ENCODE measurements at places on chromosomes 1 and 21. TPM values are rescaled to one million over a fixed set of nuclear protein-coding genes. Genes with fewer than 3 reads are reported as not detected.

GRCh38 chr1:41533016-41533730 lies 48.7 kb upstream of the EDN2 start:
- H3K4me3 ChIP-seq: no peak overlapping the region
- no peaks in the 10 kb centered on the region for H3K27me3 ChIP-seq
- no peaks in the 10 kb centered on the region for H3K36me3 ChIP-seq
- DNase-seq: peak; percentile 41

Gene NUDT4B
- 19.2 TPM for total RNA-seq

DNA sequence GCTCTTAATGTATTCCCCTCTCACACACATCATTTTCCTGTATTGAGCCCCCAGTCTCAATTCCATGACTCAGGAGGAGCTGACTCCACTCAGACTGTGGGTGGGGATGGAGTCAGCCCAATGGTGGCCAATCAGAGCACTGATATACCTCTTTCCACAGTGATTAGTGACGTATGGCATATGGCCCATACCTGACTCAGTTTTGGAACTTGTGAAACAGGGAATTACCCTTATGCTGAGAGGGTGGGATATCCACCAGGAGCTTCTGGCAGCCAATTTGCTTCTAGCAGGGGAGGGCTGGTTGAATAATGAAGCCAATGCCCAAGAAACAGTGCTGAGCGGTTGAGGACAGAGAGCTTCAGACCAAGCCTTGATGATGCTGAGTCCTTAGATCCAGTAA lies 86.4 kb upstream of the SPATA6 start:
- no peaks in the 10 kb centered on the region for H3K36me3 ChIP-seq
- no peaks in the 10 kb centered on the region for H3K4me1 ChIP-seq
- H3K27ac ChIP-seq: no peak overlapping the region
- no peak for DNase-seq
- H3K27me3 ChIP-seq: no peaks in the 10 kb centered on the region

DNA sequence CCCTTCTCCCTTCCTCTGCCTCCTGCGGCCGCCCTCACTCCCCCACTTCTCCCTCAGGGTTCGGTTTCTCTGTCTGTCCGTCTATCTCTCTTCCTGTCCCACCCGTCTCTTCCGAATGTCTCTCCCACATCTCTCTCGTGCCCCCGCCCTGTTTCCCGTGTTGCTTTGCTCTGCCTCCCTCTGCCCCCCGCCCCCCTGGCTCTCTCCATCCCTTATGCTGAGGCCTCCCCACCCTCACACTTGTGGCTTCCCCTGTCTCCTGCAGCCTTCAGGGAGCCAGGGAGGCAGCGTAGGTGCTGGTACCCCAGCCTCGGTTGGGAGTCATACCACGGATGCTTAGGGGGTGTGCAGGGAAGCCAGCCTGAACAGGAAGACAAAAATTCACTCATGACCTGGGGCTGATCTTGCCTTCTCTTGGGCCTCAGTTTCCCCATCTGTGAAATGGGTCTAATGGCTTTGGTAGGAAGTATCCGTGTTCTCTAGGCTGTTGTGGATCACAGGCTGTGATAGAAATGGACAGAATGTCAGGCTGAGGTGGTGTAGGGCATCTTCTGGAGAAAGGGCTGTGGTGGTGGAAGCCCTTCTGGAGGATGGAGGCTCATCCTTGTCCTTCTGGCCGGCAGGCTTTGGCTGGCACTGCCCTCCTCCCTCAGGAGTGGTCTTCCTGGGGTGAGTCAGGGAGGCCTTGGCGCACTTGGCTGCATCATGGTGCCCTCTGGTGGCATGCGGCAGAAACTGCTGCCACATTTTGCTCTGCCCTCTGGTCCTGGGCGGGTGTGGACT lies 55.5 kb downstream of the FOXO6 start:
- no peak for DNase-seq
- peaks cover 37% of the 10 kb centered on the region for H3K4me1 ChIP-seq
- no peak overlapping the region for H3K4me3 ChIP-seq
- H3K36me3 ChIP-seq: no peaks in the 10 kb centered on the region
- H3K27me3 ChIP-seq: no peaks in the 10 kb centered on the region

DNA sequence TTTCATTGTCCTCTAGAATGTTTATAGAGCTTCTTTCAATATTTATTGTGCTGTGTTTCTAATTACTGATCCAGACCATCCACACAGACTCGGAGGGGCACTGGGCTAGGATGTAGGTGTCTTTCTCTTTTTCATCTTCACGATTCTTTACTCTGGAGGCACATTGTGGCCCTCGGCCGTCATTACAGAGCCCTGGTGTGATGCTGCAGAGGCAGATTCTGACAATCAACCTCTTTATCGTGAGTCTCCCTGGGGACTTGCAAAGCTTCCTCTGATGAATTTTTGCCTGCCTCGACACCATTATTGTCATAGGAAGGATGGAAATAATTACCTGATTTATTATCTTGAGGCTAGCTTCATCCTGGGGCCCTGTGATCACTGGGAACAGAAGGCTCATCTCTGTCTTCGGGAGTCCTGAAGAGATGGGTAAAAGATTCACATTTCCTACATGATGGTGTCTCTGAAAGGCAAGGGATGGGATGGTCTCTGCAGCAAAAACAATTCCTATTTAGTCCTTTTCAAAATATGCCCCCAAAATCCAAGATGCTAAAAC lies 89.4 kb downstream of the SEC16B start:
- no peak overlapping the region for H3K27ac ChIP-seq
- H3K4me1 ChIP-seq: no peaks in the 10 kb centered on the region
- DNase-seq: no peak
- no peak overlapping the region for H3K4me3 ChIP-seq

- peaks cover 33% of the 10 kb centered on the region for H3K4me1 ChIP-seq
- peaks cover 37% of the 10 kb centered on the region for H3K27me3 ChIP-seq
- H3K4me3 ChIP-seq: peak overlapping the region; percentile 56
- peak; percentile 87 for DNase-seq
Observed at GRCh38 chr21:26964170-26964778, 2.6 kb downstream of the ADAMTS5 start.

Gene ERRFI1
- total RNA-seq: 240 TPM

DNA sequence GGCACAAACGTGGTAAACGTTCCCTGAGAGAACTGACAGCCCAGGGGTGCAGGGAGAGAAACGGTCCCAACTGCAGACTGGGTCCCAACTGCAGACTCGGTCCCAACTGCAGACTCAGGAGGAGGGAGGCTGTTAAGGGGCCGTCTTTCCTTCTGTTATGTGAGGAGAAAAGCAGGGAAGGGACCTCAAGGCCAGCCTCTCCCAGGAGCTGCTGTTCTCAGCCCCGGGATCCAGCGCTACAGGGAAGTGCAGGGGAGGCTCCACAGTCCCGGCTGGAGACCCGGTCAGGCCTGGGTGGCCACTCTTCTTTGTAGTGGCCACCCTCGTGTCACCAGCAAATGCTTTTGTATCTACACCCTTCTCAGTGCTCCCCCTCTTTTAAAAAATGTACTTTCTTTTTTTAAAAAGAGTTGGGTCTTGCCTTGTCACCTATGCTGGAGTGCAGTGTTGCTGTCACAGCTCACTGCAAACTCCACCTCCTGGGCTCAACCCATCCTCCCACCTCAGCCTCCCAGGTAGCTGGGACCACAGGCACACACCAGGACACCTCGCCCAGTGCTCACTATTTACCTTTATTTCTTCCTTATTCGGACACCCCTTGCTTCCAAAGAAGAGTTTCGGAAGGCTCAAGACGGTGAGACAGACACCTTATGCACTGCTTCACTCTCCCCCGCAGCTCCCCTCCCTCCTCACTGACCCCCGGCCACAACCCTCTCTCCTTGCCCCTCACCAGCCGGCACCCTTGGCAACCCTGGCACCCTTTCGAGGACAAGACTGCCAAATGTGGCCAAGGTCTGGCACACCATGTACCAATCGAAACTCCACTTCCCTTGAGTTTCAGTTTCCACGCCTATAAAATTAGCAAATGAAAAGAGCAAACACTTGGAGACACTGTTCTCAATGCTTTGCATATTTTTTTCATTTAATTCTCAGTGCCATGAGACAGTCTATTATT lies 21.8 kb downstream of the CAPN2 start:
- DNase-seq: no peak
- peak overlapping the region; percentile 66 for H3K27ac ChIP-seq
- no peaks in the 10 kb centered on the region for H3K27me3 ChIP-seq
- H3K4me1 ChIP-seq: peaks cover 53% of the 10 kb centered on the region

DNA sequence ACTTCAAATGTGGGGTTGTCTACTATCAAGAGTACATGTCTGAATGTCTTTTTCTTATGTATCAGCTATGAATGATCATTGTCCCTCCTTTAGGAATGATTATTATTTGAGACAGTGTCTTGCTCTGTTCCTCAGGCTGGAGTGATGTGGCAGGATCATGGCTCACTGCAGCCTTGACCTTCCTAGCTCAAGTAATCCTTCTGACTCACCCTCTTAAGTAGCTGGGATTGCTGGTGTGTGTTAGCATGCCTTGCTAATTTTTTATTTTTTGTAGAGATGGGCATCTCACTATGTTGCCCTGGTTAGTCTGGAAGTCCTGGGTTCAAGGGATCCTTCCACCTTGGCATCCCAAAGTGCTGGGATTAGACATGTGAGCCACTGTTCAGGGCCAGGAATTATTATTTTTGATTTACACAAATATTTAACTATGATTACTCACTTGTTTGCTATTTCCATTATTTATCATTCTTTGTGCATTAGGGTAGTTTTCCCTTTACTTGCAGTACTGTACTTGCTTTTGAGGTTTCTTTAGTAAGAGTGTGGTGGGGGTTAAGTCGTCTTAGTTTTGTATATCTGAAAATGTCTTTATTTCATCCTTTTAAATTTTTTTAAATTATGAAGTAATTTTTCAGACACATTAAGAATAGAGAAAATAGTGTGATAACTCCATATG lies 12.8 kb downstream of the S100A7 start:
- no peak overlapping the region for H3K4me3 ChIP-seq
- H3K36me3 ChIP-seq: no peaks in the 10 kb centered on the region
- H3K27me3 ChIP-seq: peaks cover 19% of the 10 kb centered on the region

GRCh38 chr21:36949171-36950141 lies 17.0 kb downstream of the HLCS start:
- no peaks in the 10 kb centered on the region for H3K4me1 ChIP-seq
- no peaks in the 10 kb centered on the region for H3K27me3 ChIP-seq
- peaks cover 32% of the 10 kb centered on the region for H3K36me3 ChIP-seq
- H3K27ac ChIP-seq: no peak overlapping the region
- no peak for DNase-seq

Gene HIVEP3
- total RNA-seq: 23.9 TPM

- no peaks in the 10 kb centered on the region for H3K36me3 ChIP-seq
- H3K4me3 ChIP-seq: no peak overlapping the region
- H3K4me1 ChIP-seq: peaks cover 17% of the 10 kb centered on the region
Observed at GRCh38 chr21:21002153-21002552, 3.9 kb downstream of the NCAM2 start.

DNA sequence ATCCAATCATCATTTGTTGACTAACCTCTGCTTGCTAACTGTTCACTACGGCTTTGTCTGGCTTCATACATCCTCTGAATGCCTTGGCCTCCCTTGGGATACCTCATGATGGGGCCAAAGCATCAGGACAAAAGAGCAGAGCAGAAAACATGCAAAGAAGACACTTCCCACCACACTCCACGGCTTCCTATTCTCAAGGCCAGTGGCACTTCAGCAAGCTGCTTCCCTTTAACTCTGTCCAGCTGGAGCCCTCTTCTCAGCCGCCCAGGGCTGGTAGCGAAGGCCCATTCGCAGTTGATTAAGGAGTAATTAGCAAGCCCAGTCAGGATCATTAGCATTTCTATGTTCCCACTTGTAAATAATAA lies 224.3 kb upstream of the FGGY start:
- H3K27me3 ChIP-seq: no peaks in the 10 kb centered on the region
- H3K27ac ChIP-seq: no peak overlapping the region
- peaks cover 9% of the 10 kb centered on the region for H3K4me1 ChIP-seq
- no peaks in the 10 kb centered on the region for H3K36me3 ChIP-seq
- no peak for DNase-seq
- no peak overlapping the region for H3K4me3 ChIP-seq

- DNase-seq: no peak
- no peak overlapping the region for H3K27ac ChIP-seq
- no peaks in the 10 kb centered on the region for H3K27me3 ChIP-seq
Observed at GRCh38 chr1:245546875-245547274, 392.1 kb downstream of the KIF26B start.

DNA sequence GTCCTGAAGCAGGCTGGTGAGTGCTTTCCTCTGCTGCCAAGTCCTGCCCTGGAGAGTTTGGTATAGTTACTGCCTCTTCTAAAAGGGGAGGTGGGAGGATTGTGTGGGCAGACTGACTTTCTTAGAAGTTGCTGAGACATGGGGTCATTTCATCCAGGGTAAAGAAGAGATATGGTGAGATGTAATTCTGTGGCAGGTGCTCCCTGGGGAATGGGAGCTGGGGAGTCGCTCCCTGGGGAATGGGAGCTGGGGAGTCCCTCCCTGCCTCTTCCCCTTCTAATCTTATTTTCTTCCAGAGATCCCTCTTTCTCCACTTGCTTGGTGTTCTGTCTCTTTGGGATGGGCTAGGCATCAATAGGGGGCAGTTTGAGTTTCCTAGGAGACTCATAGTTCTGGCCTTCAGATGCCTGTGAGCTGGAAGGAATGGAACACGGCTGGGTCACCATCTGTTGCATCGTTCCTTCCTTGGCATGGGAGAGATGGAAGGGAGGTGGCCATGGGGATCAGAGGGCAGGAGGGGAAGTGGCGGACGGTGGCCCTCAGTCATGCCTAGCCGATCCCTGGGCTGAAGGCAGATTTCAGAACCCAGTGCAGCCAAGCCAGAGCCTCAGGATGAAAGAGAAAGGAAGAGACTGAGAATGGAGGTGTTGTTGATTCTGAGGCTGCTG lies 59.0 kb downstream of the NFASC start:
- H3K27ac ChIP-seq: no peak overlapping the region
- H3K4me3 ChIP-seq: no peak overlapping the region
- no peaks in the 10 kb centered on the region for H3K36me3 ChIP-seq
- DNase-seq: no peak
- H3K27me3 ChIP-seq: peaks cover 2% of the 10 kb centered on the region

Gene AQP10
- 0.26 TPM for total RNA-seq

DNA sequence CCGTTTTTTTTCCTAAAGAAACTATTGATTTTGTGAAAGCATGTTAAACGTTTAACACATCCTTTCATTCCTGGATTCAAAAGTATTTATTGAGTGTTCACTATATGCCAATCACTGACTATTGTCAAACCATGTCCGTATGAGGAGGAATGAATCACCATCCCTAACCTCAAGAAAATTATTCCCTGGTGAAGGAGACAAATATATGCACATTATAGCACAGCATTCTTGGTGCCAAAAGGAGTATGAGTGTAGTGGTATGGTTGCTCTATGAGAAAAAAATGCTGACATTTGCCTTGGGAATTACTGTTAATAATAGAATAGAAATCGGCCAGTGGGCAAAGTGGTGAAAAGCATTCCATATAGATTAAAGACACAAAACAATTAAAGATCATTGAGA lies 1390.1 kb downstream of the MRPL39 start:
- H3K27me3 ChIP-seq: no peaks in the 10 kb centered on the region
- no peak for DNase-seq
- H3K4me3 ChIP-seq: no peak overlapping the region

Gene TMEM269
- 0.17 TPM for total RNA-seq

Measured in suprapubic skin (tissue), 4 donors.